Effector CD4-positive, alpha-beta T cell (primary cell): ENCODE measurements at places on chromosomes 6 and 20.

- no peak for DNase-seq
Measured at GRCh38 chr6:25418454-25419052, 139.4 kb downstream of the CARMIL1 start.

- DNase-seq: no peak
Measured at GRCh38 chr6:84975316-84975715, 210.9 kb upstream of the TBX18 start.

- DNase-seq: no peak
Measured at GRCh38 chr6:150907383-150907782, 41.9 kb downstream of the MTHFD1L start.

DNA sequence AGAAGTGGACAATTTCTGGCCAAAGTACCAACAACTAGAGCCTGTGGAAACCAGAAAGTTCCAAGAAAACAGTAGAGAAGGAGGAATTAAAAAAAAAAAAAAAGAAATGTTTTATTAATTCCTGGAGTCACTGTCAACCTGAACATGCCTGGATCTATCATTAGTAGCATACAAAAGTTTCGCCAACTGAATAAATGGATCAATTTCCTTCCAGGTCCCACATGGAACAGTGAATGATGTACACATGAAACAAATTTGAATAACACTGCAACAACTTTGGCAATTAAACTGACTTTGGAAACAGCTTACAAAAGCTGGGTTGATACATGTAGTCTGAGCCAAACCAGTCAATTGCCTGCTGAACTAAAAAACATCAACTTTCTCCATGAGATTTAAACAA is 90.0 kb upstream of the HMGCLL1 start:
- no peak for DNase-seq

GRCh38 chr6:111533087-111533784 is 50.2 kb upstream of the REV3L start:
- DNase-seq: no peak

DNA sequence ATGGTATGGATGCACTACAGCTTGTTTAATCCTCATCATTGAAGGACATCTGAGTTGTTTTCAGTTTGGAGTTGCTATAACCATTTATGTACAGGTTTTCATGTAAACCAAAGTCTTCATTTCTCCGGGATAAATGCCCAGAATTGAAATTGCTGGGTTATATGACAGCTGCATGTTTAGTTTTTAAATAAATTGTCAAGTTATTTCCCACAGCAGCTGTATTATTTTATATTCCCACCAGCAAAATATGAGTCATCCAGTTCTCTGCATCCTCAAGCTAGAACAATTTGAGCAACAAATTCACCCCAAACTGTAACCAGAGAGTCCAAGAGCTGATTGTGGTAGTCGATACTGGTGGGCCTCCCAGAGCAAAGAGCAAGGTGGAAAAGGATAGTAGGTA is 161.0 kb upstream of the PRND start:
- no peak for DNase-seq

DNA sequence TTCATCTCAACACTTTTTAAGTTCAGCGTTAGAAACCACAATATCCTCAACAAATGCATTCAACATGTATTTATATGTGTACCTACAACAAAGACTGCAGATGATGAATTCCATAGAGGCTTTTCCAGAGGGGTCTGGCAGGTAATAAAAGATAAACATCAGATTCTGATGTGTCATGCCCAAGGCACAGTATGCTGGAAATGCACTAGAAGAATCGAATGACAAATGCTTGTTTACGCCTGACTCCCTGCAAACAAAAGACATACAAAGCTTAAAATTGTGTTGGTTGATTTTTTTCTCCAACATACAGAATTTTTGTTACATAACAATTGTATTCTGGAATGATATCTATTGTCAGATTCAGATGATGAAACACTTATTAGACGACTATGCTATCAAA is at the start of gene LGSN:
LGSN (minus strand) TSS at position 45 of the 400 bp plus-strand sequence; CDS start at position 5, 40 bp downstream.
- no peak for DNase-seq
